ENCODE measurements at places on chromosomes 11 and 22. TPM values are rescaled to one million over a fixed set of nuclear protein-coding genes. Genes with fewer than 3 reads are reported as not detected.

Gene GPR83
- 0.12 TPM for total RNA-seq

Gene OR10A5
- not detected for total RNA-seq

DNA sequence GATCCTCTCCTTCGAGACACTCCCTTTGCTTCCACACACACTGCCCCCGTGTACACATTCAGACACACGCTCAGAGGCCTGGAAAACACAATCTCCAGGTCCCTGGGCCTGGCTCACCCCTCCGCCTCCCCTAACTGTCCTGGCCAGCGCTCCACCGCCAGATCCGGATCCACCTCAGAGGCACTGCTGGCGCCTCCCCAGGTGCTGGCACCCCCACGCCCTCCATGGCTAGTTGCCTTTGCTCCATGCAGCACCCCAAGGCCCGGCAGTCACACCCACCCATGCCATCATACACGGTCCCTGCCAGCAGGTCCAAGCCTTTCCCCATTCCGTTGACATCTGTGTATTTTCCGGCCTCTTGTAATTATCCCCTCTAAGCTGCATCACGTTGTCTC, 11.1 kb downstream of the SPTBN2 start:
- peak overlapping the region; percentile 49 for H3K4me3 ChIP-seq
- H3K4me1 ChIP-seq = peaks cover 19% of the 10 kb centered on the region
- DNase-seq = peak; percentile 66
- no peaks in the 10 kb centered on the region for H3K27me3 ChIP-seq
- H3K27ac ChIP-seq = peak overlapping the region; percentile 80
- H3K36me3 ChIP-seq = peaks cover 18% of the 10 kb centered on the region

DNA sequence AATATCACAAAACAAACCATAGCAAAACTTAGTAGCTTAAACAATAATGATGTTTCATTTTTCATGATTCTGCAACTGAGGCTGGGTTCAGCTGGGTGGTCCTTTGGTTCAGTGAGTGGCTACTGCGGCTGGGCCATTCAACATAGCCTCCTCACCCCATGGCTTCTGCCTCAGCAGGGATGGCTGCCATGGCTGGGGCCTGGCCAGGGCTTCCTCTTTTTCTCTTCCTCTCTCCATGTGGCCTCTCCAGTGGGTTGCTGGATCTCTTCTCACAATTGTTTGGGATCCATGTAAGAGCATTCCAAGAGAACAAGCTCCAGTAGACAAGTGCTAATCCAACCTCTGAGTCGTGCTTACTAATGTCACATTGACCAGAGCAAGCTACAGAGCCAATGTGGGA, 248.6 kb upstream of the PLET1 start:
- no peaks in the 10 kb centered on the region for H3K36me3 ChIP-seq
- H3K4me1 ChIP-seq = no peaks in the 10 kb centered on the region
- no peaks in the 10 kb centered on the region for H3K27me3 ChIP-seq
- DNase-seq = no peak
- no peak overlapping the region for H3K4me3 ChIP-seq

DNA sequence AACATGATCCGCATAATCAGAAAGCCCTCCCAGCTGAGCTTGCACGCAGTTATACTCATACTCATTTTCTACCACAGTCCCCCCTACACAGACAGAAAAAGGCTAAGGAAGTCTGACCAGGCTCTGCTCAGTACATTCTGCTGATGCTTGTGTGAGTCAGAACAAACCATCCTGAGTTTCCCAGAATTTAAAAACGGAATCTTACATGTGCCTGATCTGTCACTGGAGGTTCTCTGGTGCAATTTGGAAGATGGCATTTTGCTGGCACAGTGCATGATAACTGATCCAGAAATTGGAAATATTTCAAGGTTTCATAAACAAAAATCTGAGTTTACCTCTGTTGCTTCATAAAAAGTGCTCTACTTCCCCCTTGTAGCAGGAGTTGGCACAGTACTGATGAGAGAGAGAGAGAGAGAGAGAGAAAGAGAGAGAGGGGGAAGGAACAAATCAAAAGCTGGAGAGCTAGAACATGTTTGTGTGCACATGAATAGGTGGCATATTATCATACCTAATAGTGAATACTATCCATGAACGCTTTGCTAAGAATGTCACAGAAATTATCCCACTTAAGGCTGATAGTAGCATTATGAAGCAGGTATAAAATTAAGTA, 1085.3 kb downstream of the DLG2 start:
- H3K36me3 ChIP-seq = no peaks in the 10 kb centered on the region
- no peaks in the 10 kb centered on the region for H3K27me3 ChIP-seq
- no peak overlapping the region for H3K27ac ChIP-seq
- no peak overlapping the region for H3K4me3 ChIP-seq
- H3K4me1 ChIP-seq = no peaks in the 10 kb centered on the region

- H3K27me3 ChIP-seq = no peaks in the 10 kb centered on the region
- no peaks in the 10 kb centered on the region for H3K4me1 ChIP-seq
- H3K36me3 ChIP-seq = no peaks in the 10 kb centered on the region
- no peak overlapping the region for H3K27ac ChIP-seq
Observed at GRCh38 chr11:88411265-88411664, 73.7 kb upstream of the CTSC start.

DNA sequence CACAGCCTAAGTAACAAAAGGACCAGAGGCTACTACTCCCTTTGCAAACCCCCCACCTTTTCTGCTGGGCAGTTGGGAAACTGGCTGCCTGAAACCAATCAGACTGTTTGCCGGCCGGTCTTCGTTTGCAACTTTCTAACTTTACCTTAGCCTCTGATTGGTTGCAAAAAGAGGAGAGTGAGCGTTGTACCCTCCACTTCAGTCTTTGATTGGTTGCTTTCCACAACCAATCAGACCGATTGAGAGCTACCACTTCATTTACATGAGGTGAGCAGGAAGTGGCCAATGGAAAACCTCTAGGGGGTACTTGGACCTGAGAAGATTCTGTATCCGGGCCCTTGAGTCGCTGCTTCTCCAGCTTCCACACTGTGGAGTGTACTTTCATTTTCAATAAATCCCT, 18.8 kb upstream of the CLNS1A start:
- H3K36me3 ChIP-seq = no peaks in the 10 kb centered on the region
- no peaks in the 10 kb centered on the region for H3K4me1 ChIP-seq
- no peak for DNase-seq
- no peaks in the 10 kb centered on the region for H3K27me3 ChIP-seq
